ENCODE measurements at places on chromosomes 6 and 20. TPM values are rescaled to one million over a fixed set of nuclear protein-coding genes. Genes with fewer than 3 reads are reported as not detected.

The PDE7B gene
- total RNA-seq = 2.2 TPM

The SERINC1 gene
- total RNA-seq = 81.8 TPM

The HDDC2 gene
- total RNA-seq = 98.6 TPM

The MUC21 gene
- not detected for total RNA-seq

The DLK2 gene
- 5.0 TPM for total RNA-seq

The MEP1A gene
- total RNA-seq = not detected

The MUCL3 gene
- not detected for total RNA-seq

The SYNDIG1 gene
- total RNA-seq = 2.0 TPM

The HTR1E gene
- total RNA-seq = not detected

The PTCRA gene
- not detected for total RNA-seq

The ECI2 gene
- total RNA-seq = 74.3 TPM

The TP53TG5 gene
- total RNA-seq = not detected

Measured in A549 treated with CpdA at 1 μM for 4 hours (cell line).